CD4-positive, alpha-beta T cell treated with Interleukin-6 at 100 ng/mL for 8 hours (primary cell): ENCODE measurements at places on chromosomes 13 and 19.

DNA sequence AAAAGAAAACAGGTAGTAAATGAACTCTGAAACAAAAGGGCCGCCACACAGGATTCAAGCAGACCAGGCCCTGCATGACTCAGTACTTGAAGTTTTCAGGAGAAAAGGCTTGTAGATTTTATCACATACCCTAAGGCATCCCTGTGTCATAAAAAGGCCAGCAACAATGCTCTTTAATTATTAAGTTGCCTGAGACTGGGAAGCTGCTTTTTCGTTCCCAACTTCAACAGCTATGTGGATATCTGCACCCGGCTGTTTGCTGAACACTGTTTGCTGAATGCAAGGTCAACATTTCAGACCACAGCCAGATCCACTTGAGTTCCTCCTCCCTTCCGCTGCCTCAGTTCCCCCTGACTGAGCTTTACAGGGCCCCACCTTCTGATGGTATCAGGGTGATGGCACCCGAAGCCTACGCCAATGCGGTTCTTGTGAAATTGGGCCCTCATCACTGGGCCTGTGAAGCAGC is 6.1 kb upstream of the ECH1 start:
- DNase-seq: no peak

DNA sequence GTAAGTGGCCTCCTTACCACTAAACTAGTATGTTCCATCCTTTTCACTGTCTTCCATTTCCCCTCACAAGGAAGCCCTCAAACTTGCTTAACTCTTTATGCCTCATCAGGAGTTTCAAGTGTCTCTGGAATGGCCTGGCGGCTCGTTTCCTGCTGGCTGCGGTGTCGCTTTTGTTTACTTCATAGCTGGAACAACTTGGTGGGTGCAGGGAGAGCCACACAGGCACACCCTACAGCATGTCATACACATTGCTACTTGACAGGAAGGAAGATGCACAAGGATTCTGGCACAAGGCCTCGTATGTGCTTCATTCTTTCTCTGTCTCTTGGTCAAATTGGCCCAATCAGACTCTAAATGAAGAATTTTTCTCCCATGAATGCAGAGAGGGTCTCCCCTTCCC is 488.3 kb downstream of the FOXO1 start:
- peak; percentile 21 for DNase-seq

DNA sequence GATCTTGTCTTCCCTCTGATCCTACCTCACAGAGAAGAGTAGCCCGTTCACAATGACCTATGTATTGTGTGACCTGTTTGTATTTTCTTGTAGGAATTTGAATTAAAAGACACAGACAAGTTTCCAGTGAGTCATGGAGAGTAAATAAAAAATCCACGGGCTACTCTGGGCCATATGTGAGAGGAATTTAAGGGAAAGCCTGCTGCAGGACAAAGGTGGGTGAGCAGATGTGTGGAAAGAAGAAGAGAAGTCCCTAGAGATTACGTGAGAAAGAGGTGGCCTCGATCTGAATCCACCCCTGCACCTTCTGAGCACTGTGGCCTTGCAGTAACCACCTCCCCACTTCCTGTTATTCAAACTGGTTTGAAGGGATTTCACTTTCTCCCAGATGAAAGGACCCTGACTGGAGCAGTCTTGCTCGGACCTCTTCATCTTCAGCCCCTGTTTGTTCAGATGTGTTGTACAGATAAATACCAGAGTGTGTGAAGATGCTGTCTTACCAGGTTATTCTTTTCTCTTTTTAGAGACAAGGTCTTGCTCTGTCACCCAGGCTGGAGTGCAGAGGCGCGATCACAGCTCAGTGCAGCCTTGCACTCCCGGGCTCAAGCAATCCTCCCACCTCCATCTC is 205.4 kb downstream of the PDS5B start:
- DNase-seq: peak; percentile 45

- DNase-seq: no peak
Measured at GRCh38 chr19:7748756-7749155, 1.4 kb upstream of the CD209 start.

DNA sequence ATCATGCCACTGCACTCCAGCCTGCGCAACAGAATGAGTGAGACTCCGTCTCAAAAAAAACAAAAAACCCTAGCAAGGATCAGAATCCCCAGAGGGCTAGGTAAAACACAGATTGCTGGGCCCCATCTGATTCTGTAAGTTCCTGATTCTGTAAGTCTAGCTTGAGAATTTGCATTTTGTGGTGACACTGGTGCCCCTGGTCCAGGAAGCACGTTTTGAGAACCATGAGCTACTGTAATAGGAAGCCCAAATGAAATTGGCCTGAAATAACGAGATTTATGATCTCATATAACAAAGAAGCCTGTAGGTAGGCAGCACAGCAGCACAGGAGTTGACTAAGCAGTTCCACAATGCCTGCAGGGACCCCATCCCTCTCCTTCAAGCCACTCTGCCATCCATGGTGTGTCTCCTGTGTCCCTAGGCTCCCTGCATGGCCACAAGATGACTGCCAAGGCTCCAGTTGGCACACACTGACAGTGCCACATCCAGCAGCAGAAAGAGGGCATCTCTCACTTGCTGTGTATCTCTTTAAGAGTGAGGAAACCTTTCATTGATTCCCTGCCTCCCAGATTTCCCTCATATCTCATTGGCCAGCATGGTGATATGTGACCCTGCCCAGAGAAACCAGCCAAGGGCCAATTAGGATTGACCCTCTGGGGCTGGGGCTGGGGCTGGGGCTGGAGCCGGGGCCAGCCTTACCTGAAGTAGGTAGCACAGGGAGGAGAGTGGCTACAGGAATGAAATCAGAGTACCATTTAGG is 21.7 kb downstream of the SIPA1L3 start:
- no peak for DNase-seq

DNA sequence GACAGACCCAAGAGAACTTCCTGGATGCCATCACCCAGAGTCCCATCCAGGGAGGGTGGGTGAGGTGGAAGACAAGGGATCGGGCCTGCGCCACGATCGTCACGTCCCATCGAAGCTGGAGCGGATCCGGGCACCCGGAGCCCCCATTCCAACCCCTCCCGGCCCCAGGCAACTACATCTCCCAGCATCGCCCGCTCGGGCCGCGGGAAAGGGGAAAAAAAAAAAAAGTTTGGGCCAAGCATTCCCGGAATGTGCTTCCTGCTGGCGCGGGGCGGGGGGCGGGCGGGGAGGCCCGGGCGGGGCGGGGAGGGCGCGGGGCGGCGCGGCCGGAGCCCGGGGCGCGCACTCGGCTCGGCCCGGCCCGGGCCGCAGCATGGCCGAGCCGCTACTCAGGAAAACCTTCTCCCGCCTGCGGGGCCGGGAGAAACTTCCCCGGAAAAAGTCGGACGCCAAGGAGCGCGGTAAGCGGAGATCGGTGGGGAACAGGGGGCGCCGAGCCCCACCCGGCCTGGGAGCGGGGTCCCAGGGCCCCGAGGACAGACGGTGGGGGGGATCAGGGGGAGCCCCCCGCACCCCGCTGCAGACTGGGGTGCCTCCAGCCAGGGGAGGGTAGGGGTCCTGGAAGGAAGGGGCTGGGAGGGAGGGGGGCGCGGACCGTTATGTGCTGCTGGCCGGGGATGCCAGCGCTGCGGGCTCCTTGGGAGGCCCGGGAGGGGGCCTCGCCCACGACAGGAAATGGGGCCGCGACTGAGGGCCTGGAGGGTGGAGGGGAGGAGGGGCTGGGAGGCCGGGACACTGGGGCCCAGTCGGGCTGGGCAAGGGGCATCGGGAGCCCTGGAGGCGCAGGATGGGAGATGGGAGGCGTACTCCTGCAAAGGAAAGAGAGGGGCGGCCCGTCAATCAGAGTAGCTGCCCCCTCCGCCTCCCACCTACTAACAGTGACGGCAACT is at the start of gene SYDE1:
Gene SYDE1, plus strand, starts transcription at position 341 of the 950 bp plus-strand sequence. Its CDS starts 33 bp downstream, at position 374.
- no peak for DNase-seq

DNA sequence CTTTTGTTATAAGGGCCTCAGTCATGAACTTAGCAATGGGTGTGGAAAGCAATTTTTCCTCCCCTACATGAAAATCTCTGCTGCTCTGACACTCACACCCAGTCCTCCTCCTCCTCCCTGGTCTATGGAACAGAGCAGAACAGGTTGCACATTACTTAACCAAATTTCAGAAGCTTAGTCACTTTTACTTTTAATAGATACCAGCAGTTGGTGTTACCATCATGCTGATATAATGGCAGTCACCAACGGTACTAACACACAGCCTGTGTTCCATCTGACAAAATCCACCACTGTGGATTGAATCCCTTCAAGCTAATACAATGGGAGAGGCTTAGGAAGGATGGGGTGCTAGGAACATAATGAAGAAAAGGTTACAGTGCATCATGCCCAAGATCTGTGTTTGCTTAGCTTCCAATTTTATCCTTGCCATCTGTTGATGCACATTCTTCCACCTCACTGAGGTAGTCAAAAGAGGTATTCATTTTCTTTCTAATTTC is 9.8 kb downstream of the TPT1 start:
- DNase-seq: no peak

GRCh38 chr13:41900918-41901317 is 60.0 kb downstream of the VWA8 start:
- no peak for DNase-seq

GRCh38 chr19:6663236-6664201 is 6.4 kb downstream of the TNFSF14 start:
- DNase-seq: peak; percentile 34
